Activated CD4-positive, alpha-beta memory T cell treated with anti-CD3 and anti-CD28 coated beads, Interleukin-2, amount 10 ng/mL, durations not matched to agents 7 days and 5 days (primary cell): ENCODE measurements at places on chromosomes 2 and 18.

DNA sequence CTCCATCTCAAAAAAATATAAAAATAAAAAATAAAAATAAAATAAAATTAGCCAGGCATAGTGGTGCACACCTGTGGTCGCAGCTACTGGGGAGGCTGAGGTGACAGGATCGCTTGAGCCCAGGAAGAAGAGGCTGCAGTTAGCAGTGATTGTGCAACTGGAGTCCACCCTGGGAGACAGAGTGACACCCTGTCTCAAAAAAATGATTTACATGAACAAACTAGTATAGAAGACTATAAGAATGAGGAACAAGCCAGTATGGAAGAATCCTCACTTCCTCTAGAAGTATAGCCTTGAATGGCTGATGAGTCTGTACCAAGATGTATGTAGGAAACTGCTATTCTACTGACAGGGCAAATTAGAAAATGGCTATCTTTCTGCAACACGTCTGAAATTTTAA is 10.9 kb downstream of the YES1 start:
- H3K4me3 ChIP-seq, result no peak overlapping the region
- no peak for DNase-seq
- no peak overlapping the region for H3K27ac ChIP-seq

- H3K36me3 ChIP-seq, result no peaks in the 10 kb centered on the region
- no peak overlapping the region for H3K27ac ChIP-seq
- H3K4me1 ChIP-seq, result peaks cover 13% of the 10 kb centered on the region
- no peak overlapping the region for H3K4me3 ChIP-seq
- DNase-seq, result no peak
Measured at GRCh38 chr18:58135183-58135641, 91.2 kb downstream of the NEDD4L start.

DNA sequence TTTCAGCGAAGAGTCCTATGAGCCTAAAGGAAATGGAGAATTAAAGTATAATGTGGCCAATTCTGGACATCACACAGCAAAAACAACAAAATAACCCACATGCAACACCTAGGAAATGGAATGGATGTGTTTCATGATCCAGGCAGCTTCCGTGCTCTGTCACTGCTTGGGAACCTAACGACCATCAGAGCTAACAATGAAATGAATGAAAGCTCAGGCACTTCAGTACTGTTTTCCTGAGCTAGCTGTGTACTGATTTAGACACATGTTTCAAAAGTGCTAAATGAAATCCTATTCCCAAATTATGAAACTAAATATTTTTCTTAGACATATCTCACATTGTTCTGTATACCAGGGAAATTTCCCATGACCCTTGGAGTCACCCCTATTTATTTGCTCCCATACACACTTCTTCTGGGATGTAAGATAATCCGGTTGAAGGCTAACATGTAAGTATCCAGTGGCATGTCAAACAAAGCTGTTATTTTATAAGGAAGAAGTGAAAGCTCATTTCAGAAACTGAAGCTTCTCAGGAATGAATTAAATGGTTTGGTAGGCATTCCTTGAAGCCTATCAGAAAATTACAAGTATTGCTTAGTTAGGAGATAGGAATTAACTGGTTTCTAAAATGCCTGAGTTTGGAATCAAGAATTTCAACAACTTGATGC is 108.5 kb upstream of the RND3 start:
- H3K27ac ChIP-seq, result no peak overlapping the region
- no peaks in the 10 kb centered on the region for H3K27me3 ChIP-seq
- DNase-seq, result no peak
- H3K36me3 ChIP-seq, result no peaks in the 10 kb centered on the region
- H3K4me1 ChIP-seq, result no peaks in the 10 kb centered on the region

GRCh38 chr18:76361219-76361618 is 133.8 kb downstream of the ZNF516 start:
- no peak overlapping the region for H3K4me3 ChIP-seq
- H3K36me3 ChIP-seq, result no peaks in the 10 kb centered on the region
- H3K4me1 ChIP-seq, result peaks cover 19% of the 10 kb centered on the region
- H3K27me3 ChIP-seq, result peaks cover 2% of the 10 kb centered on the region

DNA sequence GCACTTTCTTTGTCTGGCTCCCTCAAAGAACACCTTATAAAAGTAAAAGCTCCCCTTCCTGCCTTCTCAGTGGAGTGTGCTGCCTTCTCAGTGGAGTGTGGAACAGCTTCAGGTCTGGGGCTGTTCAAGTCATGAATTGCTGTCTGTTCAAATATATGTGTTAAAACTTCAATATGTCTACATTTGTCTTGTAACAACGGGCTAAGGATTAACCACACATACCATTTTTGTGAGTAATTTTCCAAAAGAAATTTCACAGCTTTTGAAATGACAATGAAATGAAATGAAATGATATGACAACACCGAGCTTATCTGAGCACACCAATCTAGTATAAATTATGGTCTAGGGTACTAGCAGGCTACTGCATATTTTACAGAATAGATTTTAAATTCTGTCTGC is 42.9 kb downstream of the CABYR start:
- no peaks in the 10 kb centered on the region for H3K36me3 ChIP-seq
- DNase-seq, result no peak
- no peaks in the 10 kb centered on the region for H3K4me1 ChIP-seq
- H3K4me3 ChIP-seq, result no peak overlapping the region
- H3K27ac ChIP-seq, result no peak overlapping the region

DNA sequence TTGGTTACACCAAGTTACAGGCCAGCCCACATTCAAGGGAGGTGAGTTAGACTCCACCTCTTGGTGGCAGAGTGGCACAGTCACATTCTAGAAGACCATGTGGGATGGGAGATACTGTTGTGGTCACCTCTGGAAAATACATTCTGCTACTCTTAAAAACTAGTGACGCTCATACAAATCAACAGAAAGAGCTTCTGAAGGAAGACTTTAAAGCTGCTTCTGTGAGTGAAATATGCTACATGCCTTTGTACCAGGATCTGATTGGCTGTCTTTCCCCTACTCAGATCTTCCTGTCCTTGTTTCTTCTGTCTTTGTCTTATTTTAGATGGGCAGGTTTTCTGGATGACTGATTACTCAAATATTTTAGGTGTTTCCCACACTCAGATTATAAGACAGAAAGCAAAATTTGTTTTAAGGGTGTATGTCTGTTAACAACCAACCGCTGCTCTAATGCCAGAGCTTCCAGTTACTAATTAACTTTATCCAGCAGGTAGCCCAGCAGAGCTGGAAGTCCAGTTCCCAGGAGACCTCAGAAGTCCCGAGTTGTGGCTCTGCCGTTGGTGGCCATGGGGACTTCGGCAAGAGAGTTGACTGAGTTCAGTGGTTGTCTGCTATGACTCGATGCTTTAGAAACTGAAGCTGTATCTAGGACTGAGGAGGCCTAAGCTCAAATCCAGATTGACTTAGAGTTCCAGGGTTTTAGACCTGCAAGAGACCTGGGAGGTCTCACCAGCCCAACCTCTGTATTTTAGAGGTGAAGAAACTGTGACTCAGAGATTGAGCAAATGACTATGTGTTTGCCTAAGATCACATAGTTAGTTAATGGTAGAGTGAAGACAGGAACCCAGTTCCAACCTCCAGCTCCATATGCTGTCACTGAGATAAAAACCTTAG is 7.4 kb downstream of the IL1R2 start:
- H3K27ac ChIP-seq, result peak overlapping the region; percentile 42
- H3K4me3 ChIP-seq, result no peak overlapping the region
- H3K27me3 ChIP-seq, result no peaks in the 10 kb centered on the region
- H3K36me3 ChIP-seq, result no peaks in the 10 kb centered on the region

DNA sequence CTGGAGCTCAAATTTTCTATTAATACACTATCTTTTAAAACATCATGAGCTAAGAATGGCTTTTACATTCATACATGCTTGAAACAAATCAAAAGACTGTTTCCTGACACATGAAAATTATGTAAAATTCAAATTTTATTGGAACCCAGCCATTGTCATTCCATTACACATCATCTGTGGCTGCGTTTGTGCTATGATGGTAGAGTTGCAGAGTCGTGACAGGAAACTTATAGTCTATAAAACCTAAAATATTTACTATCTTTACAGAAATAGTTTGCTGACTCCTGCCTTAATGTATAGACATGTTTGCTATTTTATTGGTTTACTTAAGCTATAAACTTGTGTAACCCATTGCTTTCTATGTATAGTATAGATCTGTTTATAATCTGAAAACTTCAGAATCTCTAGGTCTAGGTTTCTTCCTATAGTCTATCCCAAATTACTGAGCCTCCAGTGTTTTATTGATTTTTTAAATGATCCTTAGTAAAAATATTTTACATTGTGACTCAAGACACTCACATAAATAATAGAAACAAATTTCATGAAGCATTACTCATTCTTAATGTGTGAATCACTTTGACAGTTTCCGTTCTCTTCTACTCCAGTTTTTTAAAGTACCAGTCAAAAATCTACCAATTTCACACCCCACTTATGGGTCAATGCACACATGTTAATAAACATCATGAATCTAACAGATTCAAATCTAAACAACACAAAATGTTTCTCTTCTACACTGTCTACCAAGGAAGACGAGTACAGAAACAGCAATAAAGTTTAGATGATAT is 26.4 kb upstream of the MRPL19 start:
- no peaks in the 10 kb centered on the region for H3K4me1 ChIP-seq
- H3K27me3 ChIP-seq, result peaks cover 32% of the 10 kb centered on the region
- DNase-seq, result no peak
- H3K27ac ChIP-seq, result no peak overlapping the region

DNA sequence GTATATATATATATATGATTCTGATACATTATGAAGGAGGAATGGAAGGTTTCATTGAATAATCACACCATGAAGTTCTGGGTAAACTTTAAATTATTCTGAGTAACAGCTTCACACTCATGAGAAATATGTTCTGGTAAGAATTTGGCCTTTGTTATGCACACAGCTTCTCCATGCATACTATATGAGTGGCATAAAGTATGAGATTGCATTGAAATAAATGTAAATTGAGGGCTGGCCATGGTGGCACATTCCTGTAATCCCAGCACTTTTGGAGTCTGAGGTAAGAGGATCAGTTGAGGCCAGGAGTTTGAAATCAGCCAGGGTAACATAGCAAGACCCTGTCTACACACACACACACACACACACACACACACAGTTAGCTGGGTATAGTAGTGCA is 50.0 kb upstream of the ARL5A start:
- no peaks in the 10 kb centered on the region for H3K36me3 ChIP-seq
- H3K27me3 ChIP-seq, result peaks cover 4% of the 10 kb centered on the region
- H3K27ac ChIP-seq, result no peak overlapping the region

- H3K4me1 ChIP-seq, result peaks cover 2% of the 10 kb centered on the region
- no peak overlapping the region for H3K27ac ChIP-seq
- H3K36me3 ChIP-seq, result no peaks in the 10 kb centered on the region
- H3K4me3 ChIP-seq, result no peak overlapping the region
- no peaks in the 10 kb centered on the region for H3K27me3 ChIP-seq
Measured at GRCh38 chr2:8882094-8882493, 44.7 kb upstream of the KIDINS220 start.

GRCh38 chr2:133812826-133813617 is 244.8 kb upstream of the NCKAP5 start:
- peaks cover 4% of the 10 kb centered on the region for H3K27me3 ChIP-seq
- DNase-seq, result no peak
- no peak overlapping the region for H3K4me3 ChIP-seq
- no peaks in the 10 kb centered on the region for H3K36me3 ChIP-seq

GRCh38 chr2:25072606-25073005 is 30.7 kb downstream of the EFR3B start:
- no peaks in the 10 kb centered on the region for H3K36me3 ChIP-seq
- peaks cover 7% of the 10 kb centered on the region for H3K27me3 ChIP-seq
- DNase-seq, result no peak
- H3K4me3 ChIP-seq, result no peak overlapping the region
- H3K27ac ChIP-seq, result no peak overlapping the region

GRCh38 chr2:112164876-112165275 is 26.7 kb downstream of the FBLN7 start:
- H3K4me1 ChIP-seq, result peaks cover 13% of the 10 kb centered on the region
- no peaks in the 10 kb centered on the region for H3K36me3 ChIP-seq
- no peak for DNase-seq
- H3K27me3 ChIP-seq, result peaks cover 2% of the 10 kb centered on the region

DNA sequence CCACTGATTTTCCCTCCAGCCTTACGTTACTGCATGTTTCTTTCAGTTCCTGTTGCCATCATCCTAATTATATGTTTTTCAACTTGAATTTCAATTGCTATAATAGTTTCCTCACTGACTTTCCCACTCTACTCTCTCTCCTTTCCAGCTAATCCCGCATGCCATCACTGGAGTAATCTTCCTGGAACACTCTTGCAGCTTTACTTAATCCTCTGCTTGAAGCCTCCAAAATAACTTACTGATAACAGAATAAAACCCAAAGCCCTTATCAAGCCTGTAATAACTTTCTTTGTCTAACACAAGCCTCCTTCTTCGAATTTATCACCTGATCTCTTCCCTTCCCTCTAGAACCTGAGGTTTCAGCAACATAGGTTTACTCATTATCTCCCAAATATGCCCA is 237.3 kb downstream of the LTBP1 start:
- H3K27me3 ChIP-seq, result no peaks in the 10 kb centered on the region
- H3K27ac ChIP-seq, result no peak overlapping the region
- no peaks in the 10 kb centered on the region for H3K36me3 ChIP-seq
- DNase-seq, result no peak
- H3K4me1 ChIP-seq, result no peaks in the 10 kb centered on the region
- H3K4me3 ChIP-seq, result no peak overlapping the region

DNA sequence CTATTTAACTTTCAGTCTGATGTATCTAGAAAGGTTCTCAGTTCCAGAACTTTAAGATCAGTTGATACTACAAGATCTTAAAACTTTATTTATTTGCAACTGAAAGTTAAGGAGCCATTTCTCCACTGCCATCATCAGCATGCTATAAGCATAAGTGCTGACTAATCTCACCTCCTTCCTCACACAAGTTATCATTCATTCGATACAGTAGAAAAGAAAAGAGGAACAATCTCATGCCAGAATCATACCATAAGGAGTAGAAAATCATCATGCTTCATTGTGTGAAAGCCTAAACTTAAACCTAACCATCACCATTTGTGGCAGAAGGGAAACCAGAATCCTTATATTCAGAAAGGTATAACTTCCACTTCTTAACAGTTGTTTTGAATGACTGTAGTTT is 176.6 kb upstream of the NRXN1 start:
- H3K4me1 ChIP-seq, result no peaks in the 10 kb centered on the region
- no peak for DNase-seq
- no peaks in the 10 kb centered on the region for H3K36me3 ChIP-seq
- H3K27ac ChIP-seq, result no peak overlapping the region

- H3K4me3 ChIP-seq, result peak overlapping the region; percentile 95
- H3K27me3 ChIP-seq, result peaks cover 11% of the 10 kb centered on the region
- DNase-seq, result no peak
- H3K27ac ChIP-seq, result peak overlapping the region; percentile 93
Measured at GRCh38 chr2:30226144-30227032, 4.9 kb upstream of the LBH start.

DNA sequence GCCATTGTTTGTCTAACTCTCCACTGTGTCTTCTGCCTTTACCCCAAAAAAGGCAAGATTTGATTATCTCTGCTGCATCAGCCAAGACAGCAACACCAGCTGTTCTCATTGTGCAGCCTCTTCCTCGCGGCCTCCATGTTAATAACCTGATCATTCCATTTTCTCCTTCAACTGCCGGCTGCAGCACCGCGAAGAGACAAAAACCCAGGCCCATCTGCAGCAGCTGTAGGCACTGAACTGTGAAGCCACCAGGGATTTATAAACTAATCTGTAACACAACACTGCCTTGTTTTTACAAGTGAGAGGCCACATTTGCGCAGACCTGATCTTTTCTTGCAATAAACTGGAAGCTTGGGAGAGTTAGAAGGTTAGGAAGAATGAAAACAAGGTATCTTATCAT is 147.8 kb downstream of the SATB2 start:
- H3K36me3 ChIP-seq, result no peaks in the 10 kb centered on the region
- no peak overlapping the region for H3K4me3 ChIP-seq
- no peak overlapping the region for H3K27ac ChIP-seq

- peak; percentile 11 for DNase-seq
- H3K27me3 ChIP-seq, result no peaks in the 10 kb centered on the region
- H3K27ac ChIP-seq, result no peak overlapping the region
- no peak overlapping the region for H3K4me3 ChIP-seq
- H3K36me3 ChIP-seq, result no peaks in the 10 kb centered on the region
- no peaks in the 10 kb centered on the region for H3K4me1 ChIP-seq
Measured at GRCh38 chr2:218028562-218029348, 26.0 kb upstream of the TNS1 start.
